ENCODE measurements at places on chromosomes 6 and 20.

DNA sequence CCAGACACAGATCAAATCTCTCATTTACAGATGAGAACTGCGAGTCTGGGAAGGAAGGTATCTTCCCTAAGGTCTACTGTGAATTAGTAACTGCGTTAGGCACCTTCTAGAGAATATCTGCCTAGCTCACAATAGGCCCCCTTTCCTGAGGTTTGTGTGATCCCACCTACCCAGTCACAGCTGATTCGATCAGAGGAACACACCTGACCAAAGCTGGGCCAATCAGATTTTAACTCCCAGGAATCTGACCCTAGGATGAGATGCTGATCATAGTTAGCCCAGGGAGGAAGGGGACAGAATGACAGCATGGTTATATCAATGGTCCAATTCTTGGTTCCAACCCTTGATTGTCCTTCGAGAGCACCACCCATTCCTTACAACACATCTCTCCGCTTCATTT lies 7.4 kb upstream of the CCDC167 start:
- no peak for DNase-seq

DNA sequence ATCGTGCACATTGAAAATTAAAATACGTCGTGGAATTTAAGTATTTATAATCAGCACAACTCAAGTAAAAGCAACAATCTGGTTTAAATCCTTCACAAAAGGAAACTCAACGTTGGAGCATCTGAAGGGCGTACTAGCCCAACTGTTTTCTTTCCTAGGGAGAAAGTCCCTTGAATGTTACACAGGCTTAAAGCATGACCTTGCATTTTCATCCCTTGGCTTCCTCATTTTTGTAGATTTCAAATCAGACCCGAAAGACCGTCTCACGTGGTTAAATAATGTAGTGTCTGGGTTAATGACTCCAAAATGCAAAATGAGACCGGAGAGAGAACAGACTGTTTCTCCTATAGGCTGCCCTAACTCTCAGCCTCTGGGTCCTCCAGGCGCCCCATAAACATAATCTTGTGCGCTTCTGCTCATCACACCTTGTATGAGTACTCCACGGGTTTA lies 249.2 kb upstream of the RREB1 start:
- no peak for DNase-seq

DNA sequence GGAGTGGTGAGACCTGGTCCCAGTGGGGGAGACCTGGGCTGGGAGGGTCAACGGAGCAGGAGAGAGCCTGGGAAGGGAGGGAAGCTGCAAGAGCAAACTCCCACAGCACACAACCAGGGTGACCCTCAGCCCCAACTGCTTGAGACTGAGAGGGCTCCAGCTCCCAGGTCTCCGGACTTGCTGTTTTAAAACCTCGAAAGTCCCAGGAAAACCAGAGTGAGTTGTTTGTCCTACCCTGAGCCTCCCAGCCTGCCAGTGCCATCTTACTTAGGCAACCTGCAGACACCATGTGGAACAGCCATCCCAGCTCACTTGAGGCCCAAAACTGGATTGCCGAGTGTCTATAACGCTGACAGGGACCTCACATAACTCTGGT lies 4.8 kb upstream of the NTSR1 start:
- no peak for DNase-seq

GRCh38 chr6:26197933-26198721 lies 110.9 kb downstream of the HFE start:
- DNase-seq: peak; percentile 85

- peak; percentile 35 for DNase-seq
These were observed 42.3 kb upstream of the OCSTAMP start for GRCh38 chr20:46592580-46593362.

DNA sequence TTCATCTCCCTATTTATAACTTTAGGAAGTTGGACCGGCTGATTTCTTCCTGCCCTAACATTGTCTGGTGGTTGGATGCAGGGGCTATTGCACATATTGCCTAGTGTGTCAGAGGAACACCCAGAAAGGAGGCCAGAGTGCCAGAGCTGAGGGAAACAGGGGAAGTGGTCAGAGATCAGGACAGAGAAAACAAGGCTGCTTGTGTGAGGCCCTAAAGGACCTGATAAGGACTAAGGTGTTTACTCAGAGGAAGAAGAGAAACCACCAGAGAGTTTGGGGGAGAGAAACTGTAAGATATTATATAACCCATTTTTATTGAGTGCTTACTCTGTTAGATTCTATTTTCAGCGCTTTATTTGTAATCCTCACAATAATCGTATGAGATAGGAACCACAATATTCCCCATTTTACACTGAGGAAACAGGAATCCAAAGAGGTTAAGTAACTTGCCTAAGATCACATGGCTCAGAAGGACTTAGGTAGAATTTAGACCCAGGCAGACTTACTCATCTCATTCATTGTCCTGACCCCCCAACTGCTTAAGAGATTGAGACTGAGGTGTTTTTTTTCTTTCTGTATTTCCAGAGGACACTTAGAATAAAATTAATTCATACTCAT lies 54.0 kb upstream of the REV3L start:
- DNase-seq: peak; percentile 37

DNA sequence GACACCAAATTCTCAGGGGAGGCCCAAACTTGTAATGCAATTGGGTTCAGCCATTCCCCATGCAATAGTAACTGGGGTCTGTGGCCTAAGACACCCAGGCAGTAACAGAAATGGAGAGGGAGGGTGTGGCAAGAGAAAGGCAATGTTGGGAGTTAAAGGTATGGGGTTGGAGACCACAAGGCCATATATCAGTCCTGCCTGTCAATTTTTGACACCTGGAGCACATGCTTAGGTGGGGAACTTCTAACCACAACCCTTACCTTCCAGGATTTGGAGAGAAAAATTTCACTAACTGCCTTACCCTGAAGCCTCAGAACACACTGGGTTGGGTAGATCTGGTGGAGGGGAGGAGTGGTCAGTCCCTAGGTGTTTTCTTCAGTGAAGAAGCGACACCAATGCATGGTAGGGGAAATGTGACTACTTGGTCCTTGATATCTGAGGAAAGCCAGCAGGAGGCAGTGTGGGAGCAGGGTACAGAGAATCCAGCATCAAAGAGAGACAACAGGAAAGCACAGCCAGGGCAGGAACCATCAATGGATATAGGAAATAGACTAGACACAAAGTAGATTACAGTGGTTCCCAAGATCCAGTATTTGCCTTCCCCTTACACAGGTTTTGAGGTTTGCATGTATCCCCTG lies 6.8 kb upstream of the USP49 start:
- DNase-seq: peak; percentile 61

GRCh38 chr6:7035837-7036249 lies 71.9 kb upstream of the RREB1 start:
- DNase-seq: no peak

DNA sequence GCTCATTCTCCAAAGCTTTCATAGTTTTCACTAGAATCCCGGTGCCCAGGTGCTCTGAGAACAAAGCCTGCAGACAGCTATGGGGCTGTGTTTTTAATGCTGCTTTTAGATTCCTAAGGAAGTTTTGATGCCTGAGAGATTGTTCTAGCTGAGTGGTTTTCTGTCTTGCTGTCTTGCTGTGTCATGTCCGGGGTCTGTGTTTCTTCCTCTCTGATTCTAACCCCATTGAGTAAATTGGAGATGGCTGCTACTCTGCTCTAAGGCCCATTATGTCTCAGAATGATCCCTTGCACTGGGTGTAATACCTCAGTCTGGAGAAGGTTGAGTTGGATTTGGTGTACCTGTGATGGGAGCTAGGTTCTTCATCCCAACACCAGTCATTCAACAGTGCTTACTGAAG lies 63.4 kb downstream of the ARID1B start:
- no peak for DNase-seq

DNA sequence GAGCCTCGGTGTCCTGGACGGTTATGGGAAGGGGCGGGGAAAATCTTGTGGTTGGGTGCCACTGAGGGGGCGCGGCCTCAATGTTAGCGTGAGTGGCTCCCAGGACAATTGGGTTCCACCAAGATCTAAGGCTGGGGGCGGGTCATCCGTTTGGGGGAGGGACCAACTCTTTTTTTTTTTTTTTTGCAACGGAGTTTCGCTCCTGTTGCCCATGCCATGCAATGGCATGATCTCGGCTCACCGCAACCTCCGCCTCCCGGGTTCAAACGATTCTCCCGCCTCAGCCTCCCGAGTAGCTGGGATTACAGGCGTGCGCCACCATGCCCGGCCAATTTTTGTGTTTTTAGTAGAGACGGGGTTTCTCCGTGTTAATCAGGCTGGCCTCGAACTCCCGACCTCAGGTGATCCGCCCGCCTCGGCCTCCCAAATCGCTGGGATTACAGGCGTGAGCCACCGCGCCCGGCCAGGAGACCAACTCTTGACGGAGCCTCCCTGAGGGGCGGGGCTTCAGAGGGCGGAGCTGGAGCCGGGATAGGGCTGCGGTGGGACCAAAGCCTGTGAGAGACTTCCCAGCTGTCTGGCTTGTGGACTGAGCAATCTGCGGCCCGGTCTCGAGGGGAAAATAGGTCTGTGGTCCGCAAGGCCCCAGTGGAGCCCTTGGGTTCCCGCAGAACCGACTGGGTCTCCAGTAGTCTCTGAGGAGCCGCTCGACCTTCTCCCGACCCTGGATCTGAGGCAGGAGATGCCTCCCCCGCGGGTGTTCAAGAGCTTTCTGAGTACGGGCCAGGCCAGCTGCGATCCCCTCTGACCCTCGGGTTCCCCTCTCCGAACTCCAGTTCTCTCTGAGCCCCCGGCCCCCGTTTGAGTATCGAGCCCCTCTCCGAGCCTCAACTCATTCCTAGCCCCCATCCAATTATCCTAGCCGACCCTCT lies 1.1 kb downstream of the SPAG4 start:
- peak; percentile 81 for DNase-seq

- DNase-seq: no peak
These were observed 82.1 kb upstream of the SIRPA start for GRCh38 chr20:1813101-1813529.

- DNase-seq: no peak
These were observed 32.0 kb upstream of the SSTR4 start for GRCh38 chr20:23003077-23003635.

- no peak for DNase-seq
These were observed 3.0 kb upstream of the ZNF335 start for GRCh38 chr20:45974896-45975565.

DNA sequence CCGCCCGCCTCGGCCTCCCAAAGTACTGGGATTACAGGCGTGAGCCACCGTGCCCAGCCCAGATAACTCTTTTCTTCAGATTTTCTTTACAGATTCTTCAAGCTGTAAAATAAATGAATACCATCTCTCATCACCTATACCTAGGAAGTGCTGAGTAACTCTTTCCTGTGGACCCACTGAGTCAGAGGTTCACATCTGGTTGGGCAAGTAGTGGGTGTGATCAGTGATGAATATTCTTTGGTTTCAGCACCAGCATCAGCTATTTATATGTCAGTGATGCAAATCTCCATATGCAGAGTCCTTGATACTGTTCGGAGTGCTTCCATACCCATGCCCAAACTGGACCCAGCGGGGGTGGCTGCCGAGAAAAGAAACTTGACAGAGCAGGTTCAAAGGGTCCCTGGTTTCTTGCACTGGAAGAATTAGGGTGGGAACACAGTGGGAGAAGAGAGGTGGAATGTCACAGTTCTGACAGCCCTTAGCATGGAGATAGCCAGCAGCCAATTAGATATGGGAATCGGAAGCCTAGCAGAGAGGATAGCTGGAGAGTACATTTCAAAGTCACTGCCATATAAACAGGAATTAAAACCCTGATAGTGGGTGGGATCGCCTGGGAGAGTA lies 64.9 kb upstream of the DDR1 start:
- DNase-seq: no peak

DNA sequence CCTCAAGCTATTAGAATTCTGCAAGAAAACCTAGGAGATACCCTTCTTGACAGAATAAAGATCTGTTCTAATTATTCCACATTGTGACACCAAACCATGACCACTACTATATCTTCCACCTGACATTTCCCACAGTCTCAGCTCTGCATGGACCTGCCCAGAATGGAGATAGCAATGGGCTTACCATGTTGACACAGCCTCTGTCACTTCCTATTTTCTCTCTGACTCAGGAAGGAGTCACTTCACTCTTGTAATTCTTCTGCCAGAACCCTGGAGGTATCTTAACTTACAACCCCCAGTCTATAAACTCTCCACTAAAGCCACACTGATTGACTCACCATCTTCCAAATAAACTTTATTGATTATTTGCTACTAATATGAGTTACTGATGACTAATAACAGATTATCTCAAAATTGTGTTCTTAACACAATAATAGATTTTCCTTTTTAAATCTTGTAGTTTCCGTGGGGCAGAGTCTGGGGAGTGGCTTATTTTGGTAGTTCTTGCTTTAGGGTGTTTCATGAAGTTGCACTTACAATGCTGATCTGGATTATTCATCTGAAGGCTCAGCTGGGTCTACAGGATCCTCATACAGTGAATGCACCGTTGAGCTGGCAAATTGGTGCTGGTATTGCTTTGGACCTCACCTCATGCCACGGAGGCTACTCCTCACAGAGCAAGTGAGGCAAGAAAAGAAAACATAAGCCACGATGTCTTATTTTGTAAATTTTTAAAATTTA lies 869.9 kb downstream of the KIF16B start:
- DNase-seq: peak; percentile 7

- DNase-seq: no peak
These were observed 47.3 kb downstream of the APCDD1L start for GRCh38 chr20:58467572-58468527.

GRCh38 chr6:4975506-4975905 lies 28.3 kb downstream of the RPP40 start:
- no peak for DNase-seq

Data from GM12865 (cell line).